ENCODE measurements at places on chromosomes 4 and X.

GRCh38 chrX:2965965-2966364, 36.8 kb upstream of the ARSD start:
- DNase-seq = peak; percentile 33

- no peak for DNase-seq
Measured at GRCh38 chr4:120844528-120844921, 78.0 kb downstream of the PRDM5 start.

DNA sequence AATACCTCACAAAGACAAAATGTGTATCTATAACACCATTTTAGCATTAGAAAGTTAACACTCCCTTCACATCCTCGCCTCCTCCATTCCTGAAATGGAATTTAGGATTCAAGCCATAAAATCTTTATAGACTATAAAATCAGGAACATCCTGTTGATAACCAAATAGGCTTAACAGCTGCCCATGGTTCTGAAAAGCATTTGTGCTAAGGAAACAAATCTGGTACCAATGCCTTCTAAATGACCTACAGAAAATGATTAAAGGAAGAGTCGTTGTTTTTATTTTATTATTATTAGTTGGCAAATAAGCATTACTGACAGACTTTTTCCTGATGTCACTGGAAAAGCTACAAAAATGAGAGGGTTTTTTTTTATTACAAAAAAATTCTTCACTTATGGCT, 79.8 kb downstream of the PAPSS1 start:
- DNase-seq = no peak

GRCh38 chr4:129323658-129324057, 227.7 kb downstream of the C4orf33 start:
- no peak for DNase-seq

- no peak for DNase-seq
Measured at GRCh38 chrX:129749069-129749468, 10.3 kb downstream of the XPNPEP2 start.

DNA sequence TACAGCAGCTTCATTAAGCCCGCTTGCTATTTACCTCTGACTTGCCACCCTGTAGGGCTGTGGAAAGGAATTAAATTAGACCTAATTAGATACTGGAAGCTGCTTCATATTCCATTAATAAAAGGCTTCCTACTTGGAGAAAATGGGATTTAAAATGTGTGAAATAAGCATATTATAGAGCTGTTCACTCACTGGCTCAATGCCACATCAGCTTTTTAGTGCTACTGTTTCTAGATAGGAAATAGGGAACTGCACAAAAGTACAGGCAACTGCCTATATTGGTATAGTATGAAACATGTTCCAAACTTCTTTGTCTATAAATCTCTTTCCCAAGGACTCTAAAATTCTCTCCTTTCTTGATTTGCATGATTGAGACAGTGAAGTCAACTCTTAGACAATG, 407.9 kb upstream of the AADAT start:
- no peak for DNase-seq

DNA sequence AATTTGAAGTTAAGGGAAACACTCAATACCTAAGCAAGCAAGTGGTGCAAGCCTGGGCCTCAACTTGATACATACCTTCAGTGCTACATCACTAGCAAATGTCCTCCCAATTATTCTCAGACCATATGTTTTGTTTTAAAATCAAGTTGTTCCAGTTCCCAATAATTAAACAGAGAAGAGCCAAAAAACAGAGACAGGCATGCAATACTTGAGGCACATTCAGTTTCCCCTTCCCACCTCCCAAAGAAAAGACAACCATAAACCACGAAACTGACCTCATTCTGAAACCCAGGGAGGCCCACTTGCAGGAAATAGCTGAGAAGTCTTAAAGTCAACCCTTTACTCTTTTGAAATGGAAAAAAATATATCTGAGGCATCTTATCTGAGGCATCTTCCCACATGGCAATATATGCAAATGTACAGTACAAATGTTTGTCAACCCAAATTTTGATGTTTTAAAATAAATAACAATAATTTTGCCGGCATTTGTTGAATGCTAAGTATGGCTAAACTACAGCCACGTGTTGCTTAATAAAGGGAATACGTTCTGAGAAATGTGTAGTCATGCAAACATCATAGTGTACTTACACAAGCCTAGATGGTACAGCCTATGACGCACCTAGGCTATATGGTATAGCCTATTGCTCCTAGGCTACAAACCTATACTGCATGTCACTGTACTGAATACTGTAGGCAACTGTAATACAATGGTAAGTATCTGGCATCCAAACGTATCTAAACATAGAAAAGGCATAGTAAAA, 147.5 kb downstream of the TSPAN5 start:
- peak; percentile 23 for DNase-seq

GRCh38 chr4:73259571-73260090, 1.0 kb upstream of the ANKRD17 start:
- peak; percentile 31 for DNase-seq

GRCh38 chr4:41528512-41529205, 9.3 kb upstream of the LIMCH1 start:
- DNase-seq = no peak

DNA sequence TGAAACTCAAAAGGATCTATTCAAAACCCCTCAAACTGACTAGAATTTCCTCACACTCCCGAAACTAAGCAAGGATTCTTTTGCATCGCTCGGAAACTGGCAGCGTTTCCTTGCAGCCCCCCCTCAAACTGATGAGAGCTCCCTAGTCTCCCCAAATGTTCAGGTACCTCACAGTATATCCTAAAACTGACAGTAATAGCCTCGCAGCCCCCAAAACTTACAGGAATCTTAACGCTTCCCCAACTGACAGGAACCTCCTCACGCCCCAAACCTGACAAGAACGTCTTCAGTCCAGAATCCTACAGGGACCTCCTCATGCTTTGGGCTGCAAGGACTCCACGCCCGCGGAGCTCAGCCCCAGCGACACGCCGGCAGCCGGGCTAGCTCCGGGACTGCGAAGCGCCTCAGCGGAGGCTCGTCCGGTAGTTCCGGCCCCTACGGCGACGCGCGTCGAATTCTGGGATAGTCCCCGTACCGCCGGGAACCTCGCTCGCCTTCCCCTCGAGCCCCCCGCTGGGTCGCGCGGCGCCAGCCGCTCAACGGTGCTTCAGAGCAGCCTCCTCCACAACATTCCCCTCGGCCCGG, 640 bp downstream of the PHF8 start:
- peak; percentile 45 for DNase-seq

DNA sequence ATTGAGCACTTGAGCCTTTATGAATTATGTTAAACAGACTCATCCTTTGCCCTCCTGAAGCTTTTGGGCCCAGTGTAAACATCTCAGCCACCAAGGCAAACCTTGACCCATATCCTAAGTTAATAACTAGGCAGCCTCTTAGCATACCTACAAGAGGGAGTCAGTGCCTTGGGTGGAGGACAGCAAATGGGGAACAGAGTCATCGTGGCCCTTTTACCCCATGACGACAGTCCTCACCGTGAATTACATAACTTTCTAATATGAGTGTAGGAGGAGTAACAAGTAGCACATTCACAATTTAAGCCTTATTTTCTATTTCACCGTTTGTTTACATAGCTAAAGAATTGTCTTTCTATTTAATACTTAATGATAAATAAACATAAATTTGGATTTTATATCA, 16.8 kb downstream of the CLDN22 start:
- DNase-seq = peak; percentile 49

GRCh38 chrX:69116077-69116476, 49.2 kb downstream of the PJA1 start:
- no peak for DNase-seq

DNA sequence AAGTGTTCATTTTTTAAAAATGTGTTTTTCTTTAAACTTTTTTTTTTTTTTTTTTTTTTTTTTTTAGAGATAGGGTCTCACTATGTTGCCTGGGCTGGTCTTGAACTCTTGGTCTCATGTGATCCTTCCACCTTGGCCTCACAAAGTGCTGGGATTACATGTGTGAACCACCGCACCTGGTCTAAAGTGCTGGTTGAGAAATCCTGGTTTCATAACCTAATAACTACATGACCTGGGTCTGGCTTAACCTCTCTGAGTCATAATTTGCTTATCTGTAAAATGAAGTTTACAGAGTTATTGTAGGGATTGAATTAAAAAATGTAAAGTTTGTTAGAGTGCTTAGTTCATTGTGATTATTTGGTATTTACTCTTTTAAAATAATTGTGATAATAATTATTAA, 5.2 kb downstream of the HSD17B13 start:
- no peak for DNase-seq
